ENCODE measurements at places on chromosomes 5 and 9.

- H3K27ac ChIP-seq = no peak overlapping the region
- H3K36me3 ChIP-seq = no peaks in the 10 kb centered on the region
- no peaks in the 10 kb centered on the region for H3K4me1 ChIP-seq
- no peaks in the 10 kb centered on the region for H3K27me3 ChIP-seq
- no peak for DNase-seq
These were observed 48.5 kb downstream of the WNK2 start for GRCh38 chr9:93232388-93232960.

DNA sequence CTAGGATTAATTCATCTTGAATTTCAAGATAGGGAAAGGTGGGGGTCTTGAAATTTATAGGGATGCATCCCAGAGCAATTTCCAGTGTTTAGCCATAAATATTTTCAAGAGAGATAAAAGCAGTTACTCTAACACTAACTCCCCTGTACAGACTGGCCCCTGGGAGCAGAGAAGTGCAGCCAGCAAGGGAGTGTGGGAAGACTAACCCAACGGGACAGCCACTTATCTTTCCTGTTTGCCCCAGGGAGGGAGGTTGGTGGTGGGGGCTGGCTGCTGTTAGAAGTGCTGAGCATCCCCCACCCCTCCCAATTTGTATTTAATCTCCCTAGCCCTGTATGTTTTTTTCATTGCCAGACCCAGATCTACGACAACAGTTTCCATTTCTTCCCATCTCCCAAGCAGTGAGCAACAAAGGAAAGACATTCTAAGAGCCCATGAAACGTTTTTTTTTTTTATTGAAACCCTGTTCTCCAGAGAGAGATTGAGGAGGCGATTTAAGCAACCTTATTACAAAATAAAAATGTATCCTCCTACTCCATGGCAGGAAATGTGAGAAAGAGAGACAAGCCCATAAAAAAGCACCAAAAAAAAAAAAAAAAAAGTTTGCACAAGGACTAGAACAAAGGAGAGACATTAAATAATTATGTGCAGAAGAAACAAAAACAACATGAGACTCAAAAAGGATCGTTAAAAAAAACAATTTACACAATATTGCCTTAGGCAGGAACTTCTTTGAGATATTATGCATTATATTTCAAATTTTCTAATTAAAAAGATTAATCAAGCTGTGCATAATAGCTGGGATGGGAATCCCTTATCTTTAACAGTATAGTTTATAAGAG is 343.4 kb downstream of the ARHGEF28 start:
- no peak overlapping the region for H3K4me3 ChIP-seq
- H3K27me3 ChIP-seq = no peaks in the 10 kb centered on the region
- DNase-seq = no peak
- no peaks in the 10 kb centered on the region for H3K4me1 ChIP-seq
- no peak overlapping the region for H3K27ac ChIP-seq

DNA sequence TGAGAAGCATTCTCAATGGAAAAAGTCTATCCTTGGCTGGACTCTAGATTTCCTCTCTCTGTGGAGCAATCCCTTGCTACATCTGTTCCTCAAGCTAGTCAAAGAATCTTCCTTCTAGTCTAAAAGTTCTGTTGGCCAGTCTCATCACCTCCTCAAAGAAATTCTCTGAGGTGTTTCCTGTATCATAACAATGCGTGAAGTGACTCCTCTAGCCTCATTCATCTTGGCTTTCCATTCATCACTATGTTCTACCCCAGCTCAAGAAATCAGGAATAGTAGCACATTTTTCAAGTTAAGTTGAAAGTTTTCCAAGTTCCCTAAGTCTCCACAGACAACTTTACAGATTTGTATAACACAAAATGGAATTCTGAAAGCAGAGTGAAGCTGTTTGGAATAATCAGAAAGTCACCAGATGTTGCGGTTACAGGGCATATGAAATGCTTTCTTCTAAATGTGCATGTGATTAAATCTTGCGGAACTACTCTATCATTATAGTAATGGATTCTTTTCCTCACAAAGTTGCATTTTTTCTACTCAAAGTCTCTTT is 176.6 kb upstream of the FREM1 start:
- no peaks in the 10 kb centered on the region for H3K27me3 ChIP-seq
- no peak for DNase-seq
- H3K4me1 ChIP-seq = no peaks in the 10 kb centered on the region
- no peaks in the 10 kb centered on the region for H3K36me3 ChIP-seq
- no peak overlapping the region for H3K27ac ChIP-seq
- H3K4me3 ChIP-seq = no peak overlapping the region

GRCh38 chr9:132908635-132909034 is 29.9 kb downstream of the SPACA9 start:
- no peaks in the 10 kb centered on the region for H3K4me1 ChIP-seq
- H3K27me3 ChIP-seq = no peaks in the 10 kb centered on the region
- no peak for DNase-seq
- no peak overlapping the region for H3K27ac ChIP-seq
- H3K36me3 ChIP-seq = peaks cover 11% of the 10 kb centered on the region

DNA sequence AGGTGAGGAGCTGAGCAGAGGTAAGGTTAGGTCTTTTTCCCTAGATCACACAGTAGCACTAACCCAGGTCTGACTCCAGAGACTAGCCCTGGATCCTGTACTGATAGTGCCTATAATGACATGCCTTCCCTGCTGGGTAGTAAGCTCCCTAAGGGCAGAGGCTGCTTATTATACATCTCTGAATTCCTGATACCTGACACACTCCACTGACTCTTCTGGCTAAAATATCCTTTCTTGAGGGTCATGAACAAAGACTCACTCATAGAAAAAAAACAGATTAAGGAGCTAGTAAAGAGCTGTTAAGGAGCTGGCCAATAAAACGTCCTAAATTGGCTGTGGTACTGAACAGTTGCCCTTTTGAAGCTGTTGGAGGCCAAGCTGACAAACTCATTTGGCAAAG is 149.0 kb upstream of the ITGA1 start:
- H3K36me3 ChIP-seq = no peaks in the 10 kb centered on the region
- H3K27ac ChIP-seq = no peak overlapping the region
- no peaks in the 10 kb centered on the region for H3K4me1 ChIP-seq
- no peak for DNase-seq
- H3K27me3 ChIP-seq = no peaks in the 10 kb centered on the region
- H3K4me3 ChIP-seq = no peak overlapping the region

DNA sequence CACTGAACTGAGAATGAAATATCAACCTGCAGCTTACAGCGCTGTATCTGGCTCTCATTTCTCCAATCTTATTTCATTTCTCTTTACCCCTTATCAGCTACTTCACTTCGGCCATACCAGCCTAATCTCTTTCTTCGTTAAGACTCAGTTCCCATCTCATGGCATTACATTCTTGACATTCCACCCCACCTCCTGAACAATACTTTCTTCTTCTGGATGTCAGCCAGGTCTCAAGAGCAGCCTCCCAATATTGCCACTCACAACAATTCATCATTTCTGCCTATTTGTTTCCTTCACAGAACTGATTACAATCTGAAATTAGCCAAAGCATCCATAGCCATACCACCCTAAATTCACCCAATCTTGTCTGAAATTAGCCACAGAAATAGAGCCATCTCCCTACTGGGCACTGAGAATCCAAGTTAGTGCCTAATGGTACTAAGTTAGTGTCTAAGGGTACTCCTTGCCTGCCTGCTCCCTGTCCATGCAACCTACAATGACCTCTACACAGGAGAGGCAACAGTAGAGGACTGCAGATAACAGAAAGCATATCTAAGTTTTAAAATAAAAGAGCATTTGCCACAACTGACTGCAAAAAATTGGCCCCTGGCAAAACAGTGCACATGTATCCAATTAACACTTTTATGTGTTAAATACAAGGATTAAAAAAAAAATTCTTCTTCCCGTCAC is 35.2 kb downstream of the SETX start:
- H3K27ac ChIP-seq = no peak overlapping the region
- H3K27me3 ChIP-seq = no peaks in the 10 kb centered on the region
- H3K4me1 ChIP-seq = no peaks in the 10 kb centered on the region
- H3K36me3 ChIP-seq = no peaks in the 10 kb centered on the region
- no peak for DNase-seq

- no peak overlapping the region for H3K4me3 ChIP-seq
- no peaks in the 10 kb centered on the region for H3K4me1 ChIP-seq
- no peaks in the 10 kb centered on the region for H3K27me3 ChIP-seq
- H3K36me3 ChIP-seq = no peaks in the 10 kb centered on the region
- H3K27ac ChIP-seq = no peak overlapping the region
- DNase-seq = no peak
These were observed 75.8 kb upstream of the PCAT7 start for GRCh38 chr9:94478755-94479730.

Data from esophagus squamous epithelium (tissue), 5 donors.